ENCODE measurements at places on chromosomes 16 and 17.

DNA sequence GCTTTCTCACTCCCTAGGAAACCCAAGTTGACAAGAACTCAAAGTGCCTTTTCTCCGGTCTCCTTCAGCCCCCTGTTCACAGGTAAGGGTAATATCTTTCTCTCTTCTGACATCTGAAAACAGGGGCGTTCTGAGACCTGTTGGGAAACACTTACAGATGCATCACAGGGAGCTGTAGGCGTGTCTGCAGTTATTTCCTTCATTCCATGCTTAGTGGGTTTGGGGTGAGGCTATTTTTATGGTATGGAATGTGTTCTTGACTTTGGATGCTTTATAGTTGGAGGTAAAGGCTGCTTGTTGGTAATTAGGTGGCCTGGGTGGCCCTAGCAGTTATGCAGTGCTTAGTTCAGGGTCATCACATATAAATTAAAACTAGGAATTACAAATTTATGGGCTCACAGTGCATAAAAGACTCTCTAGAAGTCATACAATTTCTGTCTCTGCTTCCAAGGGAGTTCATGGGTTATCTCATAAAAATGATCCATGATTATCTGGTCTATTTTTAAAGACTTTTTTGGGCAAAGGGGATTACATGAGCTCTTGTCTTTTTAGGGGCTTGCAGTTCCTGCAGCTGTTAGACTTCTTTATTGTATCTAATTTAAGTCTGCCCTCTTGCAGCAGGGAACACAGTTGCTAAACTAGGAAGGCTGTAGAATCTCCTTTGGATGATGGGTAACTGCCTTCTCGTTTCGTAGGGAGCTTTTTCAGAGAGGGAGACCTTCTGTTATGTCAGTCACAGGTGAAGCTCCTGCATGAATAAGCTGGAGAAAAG lies 10.2 kb downstream of the SOCS7 start:
- DNase-seq, result no peak

DNA sequence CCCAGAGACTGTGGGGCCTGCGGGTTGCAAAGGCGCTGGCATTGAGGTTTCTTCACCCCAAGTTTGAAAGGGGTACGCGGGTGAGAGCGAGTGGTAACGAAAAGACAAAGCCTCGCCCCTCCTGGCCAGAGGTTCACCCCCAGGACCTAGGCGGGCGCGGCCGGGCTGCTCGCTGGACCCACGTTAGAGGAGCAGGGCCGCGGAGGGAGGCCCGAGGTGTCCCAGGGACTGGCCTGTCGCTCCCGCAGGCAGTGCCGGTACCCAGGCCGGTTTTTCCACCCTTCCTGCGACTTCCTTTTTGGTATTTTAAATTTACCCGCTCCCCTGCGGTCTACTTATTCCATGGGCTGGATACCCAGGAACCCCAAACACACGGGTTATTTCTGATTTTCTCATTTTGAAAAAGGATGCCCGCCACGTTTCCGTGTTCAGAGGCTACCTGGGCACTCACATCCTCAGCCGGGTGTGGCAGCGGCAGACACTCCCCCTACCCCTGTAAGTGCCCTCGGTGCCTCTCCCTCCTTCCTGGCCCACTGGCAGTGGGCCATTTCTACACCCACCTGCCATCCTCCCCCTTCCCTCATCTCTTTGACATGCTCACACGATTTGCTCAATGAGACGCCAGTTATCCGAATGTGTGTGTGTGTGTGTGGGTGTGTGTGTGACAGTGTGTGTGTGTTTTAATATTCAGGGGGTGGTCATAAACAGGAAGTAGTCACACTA lies 1.6 kb upstream of the FOXL1 start:
- DNase-seq, result no peak

DNA sequence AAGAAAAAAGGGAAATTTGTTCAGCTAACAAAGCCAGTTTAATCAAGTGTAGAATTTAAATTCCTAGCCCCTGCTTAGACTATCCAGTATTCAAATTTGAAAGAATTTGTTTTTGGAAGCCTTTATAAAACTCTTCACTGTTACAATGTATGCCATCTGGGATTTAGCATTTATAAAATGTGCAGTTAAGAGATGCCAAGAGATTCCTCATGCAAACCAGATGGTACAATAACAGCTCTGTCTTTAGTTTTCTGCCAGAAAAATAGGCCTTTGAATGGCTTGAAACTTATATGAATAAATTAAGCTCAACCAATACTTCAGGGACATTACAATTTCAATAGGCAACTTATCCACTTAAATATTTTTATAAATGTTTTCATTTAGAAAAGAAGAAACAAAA lies 6.8 kb upstream of the ANKS4B start:
- DNase-seq, result no peak

DNA sequence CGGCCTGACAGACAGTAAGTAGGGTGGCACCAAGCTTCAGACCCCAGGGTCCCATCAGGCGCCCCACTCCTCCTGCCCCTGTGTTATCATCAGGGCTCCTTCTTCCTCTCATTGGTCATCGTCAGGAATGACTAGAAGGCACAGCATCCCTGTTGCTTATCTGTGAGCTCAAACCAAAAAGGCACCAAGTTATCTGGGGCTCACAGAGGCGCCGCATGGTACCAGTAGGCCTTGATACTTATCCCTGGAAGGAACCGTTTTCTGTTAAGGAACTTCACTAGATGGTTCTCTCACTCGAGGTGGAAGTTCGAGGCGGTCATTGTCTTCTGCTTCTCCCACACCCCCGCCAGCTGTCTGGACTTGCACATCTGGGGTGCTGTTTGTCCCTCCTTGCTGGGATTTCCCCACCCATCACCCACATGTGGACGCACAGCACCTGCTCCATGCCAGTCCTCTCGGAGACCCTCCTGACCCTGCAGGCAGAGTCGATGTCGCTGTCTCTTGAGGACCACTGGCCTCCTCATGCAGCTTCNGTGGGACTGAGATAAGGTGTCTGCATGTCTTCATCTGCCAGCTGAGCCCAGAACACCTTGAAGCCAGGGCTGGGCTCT lies 52.1 kb downstream of the METRNL start:
- DNase-seq, result no peak

DNA sequence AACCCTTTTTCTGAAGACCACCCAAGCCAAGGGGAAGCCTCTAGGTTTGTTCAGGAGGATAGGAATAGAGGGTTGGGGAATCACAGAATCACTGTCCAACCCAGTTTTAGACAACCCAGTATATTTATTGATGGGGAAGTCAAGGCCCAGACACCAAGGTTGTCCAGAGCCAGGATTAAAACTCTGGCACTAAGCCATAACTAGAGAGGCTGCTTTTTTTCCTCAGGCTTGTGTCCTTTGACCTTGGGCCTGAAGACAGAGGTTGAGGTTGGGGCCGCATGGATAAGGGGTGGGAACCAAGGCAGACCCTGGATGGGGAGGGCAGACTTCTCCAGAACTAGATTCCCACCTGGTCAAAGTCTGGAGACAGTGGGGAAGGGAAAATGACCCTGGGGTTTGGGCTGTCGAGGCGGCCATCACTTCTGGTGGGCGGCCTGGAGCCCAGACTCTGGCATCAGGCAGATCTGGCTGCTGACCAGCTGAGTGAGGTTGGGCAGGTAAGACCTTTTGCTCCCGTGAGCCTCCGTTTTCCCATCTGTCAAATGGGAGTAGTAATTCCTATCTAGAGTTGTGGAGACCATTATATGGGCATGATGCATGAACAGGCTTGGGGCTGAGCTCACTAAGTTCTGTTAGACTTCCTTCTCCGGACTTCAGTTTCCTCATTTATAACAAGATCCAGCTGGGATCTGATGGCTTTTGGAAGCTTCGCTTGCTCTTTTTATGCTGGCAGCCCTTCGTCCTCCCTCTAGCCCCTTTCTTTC lies 17.9 kb downstream of the IGFBP4 start:
- DNase-seq, result no peak
